ENCODE measurements at places on chromosomes 11 and 22.

GRCh38 chr22:46894081-46894671 is 131.7 kb downstream of the TBC1D22A start:
- no peak for DNase-seq

DNA sequence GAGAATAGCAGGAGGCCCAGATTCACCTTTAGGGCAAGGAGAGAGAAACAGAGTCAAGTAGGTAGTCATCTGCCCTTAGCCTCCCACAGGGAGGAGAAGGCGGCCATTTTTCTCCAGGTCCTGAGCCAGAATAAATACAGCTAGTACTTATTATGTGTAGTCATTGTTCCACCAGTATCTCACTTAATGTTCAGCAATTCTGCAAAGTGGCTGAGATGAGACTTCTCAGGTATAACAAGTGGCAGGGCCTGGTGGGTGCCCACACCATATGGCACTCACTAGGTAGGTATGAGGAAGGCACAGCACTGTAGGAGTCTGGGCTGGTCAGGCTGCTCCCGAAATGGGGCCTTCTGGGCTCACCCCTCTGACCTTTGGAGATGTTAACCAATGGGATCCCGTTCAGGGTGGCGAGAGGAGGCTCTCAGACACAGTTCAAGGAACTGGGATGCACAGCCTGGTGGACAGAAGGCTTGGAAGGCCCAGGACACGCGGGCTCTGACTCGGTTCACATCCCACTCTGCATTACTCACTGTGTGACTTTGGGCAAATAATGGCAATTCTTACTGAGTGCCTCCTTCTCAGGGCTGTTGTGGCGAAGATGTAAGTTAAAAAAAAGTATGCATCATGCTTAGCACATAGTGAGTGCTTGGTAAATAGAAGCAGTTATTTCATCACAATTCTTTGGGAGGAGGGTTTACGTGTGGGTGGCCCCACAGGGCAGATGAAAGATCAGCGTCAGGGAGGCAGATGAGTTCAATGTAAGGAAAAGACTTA is 25.1 kb downstream of the RTN4RL2 start:
- no peak for DNase-seq

DNA sequence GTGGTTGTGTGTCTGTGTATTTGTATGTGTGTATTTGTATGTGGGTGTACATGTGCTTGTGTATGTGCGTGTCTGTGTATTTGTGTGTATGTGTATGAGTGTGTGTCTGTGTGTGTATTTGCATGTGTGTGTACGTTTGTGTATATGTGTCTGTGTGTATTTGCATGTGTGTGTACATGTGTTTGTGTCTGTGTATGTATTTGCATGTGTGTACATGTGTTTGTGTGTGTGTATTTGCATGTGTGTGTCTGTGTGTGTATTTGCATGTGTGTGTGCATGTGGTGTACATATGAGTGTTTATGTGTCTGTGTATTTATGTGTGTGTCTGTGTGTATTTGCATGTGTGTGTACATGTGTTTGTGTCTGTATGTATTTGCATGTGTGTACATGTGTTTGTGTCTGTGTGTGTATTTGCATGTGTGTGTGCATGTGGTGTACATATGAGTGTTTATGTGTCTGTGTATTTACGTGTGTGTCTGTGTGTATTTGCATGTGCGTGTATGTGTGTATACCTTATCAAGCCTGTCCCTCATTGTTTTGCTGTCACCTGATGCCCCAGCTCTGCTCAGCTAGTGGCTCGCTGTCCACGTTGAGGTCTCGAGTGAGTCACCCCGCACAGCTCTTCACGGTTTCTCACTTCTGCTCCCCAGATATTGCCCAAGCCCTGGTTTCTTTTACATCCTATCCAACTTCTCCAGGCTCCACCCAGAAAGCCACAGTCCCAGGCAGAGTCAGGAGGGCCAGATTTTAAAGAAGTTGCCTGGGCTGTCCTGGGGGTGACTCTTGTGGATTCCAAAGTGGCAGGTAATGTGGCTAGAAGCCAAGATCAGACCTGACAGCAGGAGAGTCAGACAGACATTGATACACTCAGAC is 15.2 kb downstream of the MB start:
- DNase-seq, result no peak

DNA sequence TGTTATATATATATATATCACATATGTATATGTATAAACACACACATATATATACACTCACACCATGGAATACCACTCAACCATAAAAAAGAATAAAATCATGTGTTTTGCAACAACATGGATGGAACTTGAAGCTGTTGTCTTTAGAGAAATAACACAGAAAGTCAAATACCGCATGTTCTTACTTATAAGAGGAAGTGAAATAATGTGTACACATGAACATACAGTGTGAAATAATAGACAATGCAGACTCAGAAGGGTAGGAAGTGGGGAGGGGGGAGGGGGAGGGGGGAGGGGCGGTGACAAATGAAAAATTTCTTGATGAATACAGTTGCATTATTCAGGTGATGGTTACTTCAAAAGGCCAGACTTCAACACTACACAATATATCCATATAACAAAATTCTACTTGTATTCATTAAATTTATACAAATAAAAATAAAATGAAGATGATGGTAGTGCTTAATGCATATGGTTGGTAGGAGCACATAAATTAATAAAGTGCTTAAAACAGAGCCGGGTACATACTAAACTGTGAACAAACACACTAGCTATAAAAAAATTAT is 5.8 kb upstream of the OR5B2 start:
- DNase-seq, result no peak

- no peak for DNase-seq
Observed at GRCh38 chr11:36376009-36376887, 80.2 kb downstream of the PRR5L start.

Data from head of caudate nucleus (tissue), 42 donors.